ENCODE measurements at places on chromosomes 11 and 22.

DNA sequence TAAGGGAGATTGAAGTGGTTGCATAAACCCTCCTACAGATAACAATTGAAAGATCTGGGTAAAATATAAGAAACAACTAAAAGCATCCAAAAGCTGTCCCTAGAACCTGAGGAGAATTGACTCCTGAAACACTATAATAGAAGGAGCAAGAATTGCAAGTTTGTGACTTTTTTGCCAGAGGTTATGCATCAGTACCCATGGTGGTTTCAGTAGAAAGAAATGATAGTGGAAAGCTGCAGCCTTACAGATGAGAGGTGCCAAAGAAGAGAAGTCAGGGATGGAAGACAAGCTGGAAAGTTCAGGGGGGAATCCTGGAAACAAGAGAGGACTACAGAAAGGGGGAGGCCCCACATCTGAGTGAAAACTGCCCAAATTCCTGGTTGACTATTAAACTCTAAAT lies 80.7 kb downstream of the PACS1 start:
- no peak for DNase-seq

DNA sequence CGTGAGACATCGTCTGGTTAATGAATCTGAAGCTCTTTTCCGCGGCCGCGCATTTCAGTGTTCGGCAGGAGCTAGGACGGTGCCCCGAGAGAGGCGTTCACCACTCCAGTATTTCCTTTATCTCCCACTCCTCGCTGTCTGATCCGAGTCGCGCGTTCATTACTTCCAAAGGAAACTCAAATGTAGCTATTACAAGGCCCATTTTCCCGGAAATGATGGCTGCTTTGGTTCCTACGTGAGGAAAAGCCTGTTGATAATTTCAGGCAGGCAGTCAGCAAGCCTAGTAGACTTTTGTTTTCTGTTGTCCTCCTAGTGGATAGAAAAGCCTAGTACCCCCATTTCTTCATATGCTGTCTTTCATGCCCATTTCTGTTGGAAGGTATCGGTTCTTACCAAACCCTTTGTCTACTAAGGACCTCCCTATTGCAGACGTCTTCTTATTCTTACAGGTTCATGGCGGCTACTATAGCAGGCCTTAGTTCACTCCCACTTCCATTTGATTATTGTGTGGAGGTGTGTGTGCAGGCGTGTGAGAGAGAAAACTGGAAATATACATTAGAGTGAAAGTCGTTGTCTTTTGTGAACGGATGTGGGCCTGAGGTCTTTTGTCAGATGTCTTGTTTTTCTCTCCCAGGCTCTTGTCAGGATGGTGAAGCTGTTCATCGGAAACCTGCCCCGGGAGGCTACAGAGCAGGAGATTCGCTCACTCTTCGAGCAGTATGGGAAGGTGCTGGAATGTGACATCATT lies 737 bp downstream of the RBM4 start:
- no peak for DNase-seq

- no peak for DNase-seq
Measured at GRCh38 chr11:96139691-96140090, 203.3 kb downstream of the MAML2 start.

- DNase-seq = no peak
Measured at GRCh38 chr11:71232364-71232763, 20.0 kb downstream of the SHANK2 start.

GRCh38 chr22:35959121-35959800 lies 69.4 kb downstream of the RBFOX2 start:
- no peak for DNase-seq

- DNase-seq = no peak
Measured at GRCh38 chr22:49193348-49193747, 634.3 kb downstream of the BRD1 start.

GRCh38 chr11:83311701-83312100 lies 25.5 kb upstream of the CCDC90B start:
- DNase-seq = no peak

GRCh38 chr11:19607656-19608360 lies 104.8 kb upstream of the NAV2 start:
- DNase-seq = no peak

DNA sequence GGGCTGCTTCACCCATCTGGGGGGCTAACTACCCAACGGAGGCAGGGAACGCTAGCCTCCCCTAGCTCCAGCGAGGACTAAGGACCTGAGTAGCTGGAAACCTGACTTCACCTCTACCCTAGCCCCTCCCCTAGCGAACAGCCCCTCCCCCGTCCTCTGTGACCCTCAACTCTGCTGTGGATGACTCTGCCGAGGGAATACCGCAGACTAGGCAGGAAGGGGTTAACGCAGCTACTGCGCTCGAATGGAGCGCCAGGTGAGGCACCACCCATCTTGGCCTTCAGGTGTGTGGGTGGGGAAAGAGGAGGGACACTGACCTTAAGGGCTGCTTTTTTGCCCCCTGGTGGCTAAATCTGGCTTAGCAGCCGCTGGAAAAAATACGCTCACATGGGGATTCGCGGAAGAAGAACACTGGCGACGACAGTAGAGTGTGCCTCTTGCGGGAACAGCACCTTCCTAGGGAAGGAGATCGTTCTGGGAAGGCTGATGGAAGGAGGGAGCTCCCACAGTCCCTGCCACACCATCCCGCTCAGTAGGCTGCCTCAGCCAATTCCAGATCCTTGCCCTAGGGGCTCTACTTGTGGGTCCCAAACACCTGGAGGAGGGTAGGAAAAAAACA lies 4.5 kb upstream of the BCL9L start:
- no peak for DNase-seq

DNA sequence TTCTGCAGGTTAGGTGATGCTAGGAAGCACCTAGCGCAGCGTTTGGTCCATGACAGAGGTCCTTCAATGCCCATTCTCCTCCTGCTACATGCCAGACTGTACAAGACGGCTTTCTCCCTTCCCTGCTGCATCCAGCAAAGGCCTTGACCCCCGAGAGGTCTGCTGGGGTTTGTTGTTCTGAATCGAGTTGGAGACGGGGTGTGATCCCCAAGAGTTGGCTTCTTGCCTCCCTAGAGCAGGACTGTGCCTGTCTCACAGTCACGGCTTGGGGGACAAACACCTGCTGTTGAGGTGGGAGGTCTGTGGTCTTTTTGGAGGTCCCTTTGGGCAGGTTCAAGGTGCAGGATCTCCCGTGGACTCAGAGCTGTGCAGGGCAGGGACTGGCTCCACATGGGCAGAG lies 352.3 kb upstream of the B3GAT1 start:
- no peak for DNase-seq

- DNase-seq = no peak
Measured at GRCh38 chr11:20013346-20014066, 146.8 kb downstream of the DBX1 start.

DNA sequence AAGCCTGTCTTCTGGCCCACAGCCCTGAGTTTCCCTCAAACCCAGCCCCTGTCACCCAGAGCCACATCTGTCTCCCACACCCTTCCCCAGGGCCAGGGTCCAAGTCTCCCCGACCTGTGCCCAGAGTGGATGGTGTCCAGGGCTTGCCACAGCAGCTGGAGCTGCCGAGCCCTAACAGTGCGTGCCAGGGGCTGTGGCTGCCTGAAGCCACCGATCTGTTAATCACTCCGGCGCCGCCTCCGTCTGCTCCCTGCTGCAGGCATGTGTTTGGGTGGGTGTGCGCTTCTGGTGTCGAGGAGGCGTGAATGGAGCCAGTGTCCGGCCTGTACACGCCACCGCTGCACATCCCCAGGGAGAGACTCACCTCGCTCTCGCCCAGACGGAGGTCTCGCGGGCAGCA lies 26.1 kb downstream of the SHISAL1 start:
- no peak for DNase-seq

- DNase-seq = no peak
Measured at GRCh38 chr11:59186130-59186594, 14.2 kb downstream of the DTX4 start.

GRCh38 chr11:91023731-91024130 lies 800.9 kb upstream of the CHORDC1 start:
- DNase-seq = no peak

GRCh38 chr22:44191036-44191454 lies 10.3 kb downstream of the PARVG start:
- DNase-seq = no peak

- DNase-seq = no peak
Measured at GRCh38 chr11:36352922-36353321, 56.8 kb downstream of the PRR5L start.

GRCh38 chr22:30044881-30045493 lies 35.3 kb upstream of the HORMAD2 start:
- no peak for DNase-seq

GRCh38 chr11:107824668-107825369 lies 33.8 kb downstream of the SLC35F2 start:
- no peak for DNase-seq

DNA sequence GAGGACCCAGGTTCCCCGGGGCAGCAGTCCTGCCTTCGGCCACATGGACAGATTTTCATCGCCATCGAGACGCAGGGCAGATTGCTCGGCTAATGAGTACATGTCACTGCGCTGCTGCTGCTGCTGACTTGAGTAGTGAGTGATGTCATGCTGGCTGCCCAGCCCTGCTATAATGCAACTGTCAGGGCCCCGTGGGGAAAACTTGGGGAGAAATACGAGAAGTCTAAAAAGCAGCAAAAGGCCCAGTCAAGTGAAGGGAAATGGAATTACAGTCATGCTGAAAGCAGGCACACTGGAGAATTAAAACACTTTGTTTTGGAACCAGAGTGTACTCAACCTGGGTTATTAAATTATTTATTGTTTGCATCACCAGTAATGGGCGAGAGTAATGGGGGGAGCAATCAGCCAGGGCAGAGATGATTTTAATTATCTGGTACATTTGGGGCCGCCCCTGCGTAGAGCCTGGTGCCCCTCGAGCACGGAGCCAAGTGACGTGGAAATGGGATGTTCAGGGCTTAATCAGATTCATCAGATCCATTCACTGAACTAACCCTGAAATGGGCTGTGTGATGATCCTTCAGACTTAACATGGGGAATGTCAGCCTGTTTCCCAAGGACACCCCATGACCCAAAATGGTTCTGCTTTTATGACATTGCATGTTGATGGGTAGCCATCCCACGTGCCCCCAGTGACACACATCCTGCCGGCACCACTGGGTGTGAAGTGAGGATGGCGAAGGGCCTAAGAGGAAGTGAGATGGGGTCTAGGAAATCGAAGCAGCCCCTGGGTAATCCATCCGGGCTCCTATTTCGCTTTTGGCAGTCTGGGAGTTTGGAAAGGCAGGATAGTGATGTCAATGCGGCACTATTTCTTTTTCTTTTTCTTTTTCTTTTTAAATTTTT lies 241.6 kb upstream of the CADM1 start:
- DNase-seq = no peak

DNA sequence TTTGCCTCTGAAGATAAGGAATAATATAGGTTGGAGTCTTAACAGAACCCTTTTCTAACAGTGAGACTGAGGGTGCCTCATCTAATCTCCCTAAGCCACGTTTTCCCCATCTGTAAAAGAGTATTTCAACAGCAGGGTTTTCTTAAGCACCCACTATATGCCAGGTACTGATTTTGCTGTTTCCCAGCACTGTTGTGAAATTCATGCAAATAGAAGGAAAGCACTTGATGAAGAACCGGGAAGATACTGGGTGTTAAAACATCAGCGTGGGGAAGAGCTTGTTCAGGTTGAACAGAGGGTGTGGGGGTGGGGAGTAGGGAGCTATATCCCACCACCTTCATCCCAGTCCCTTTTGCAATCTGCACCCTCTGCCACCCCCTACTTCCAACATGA lies 2.8 kb downstream of the HMOX1 start:
- DNase-seq = no peak

- no peak for DNase-seq
Measured at GRCh38 chr11:92830377-92831155, 138.9 kb upstream of the MTNR1B start.

GRCh38 chr11:70429724-70430521 lies 31.6 kb downstream of the CTTN start:
- DNase-seq = no peak

DNA sequence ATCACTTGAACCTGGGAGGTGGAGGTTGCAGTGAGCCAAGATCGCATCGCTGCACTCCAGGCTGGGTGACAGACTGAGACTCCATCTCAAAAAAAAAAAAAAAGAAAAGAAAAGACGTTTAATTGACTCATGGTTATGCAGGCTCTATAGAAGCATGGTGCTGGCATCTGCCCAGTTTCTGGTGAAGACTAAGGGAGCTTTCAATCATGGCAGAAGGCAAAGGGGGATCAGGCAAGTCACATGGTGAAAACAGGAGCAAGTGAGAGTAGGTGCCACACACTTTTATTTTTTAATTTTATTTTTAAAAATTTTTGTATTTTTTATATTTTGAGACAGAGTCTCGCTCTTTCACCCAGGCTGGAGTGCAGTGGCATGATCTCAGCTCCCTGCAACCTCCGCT lies 8.4 kb upstream of the PATZ1 start:
- no peak for DNase-seq

GRCh38 chr11:8767466-8768142 lies 85.0 kb downstream of the RPL27A start:
- DNase-seq = no peak

DNA sequence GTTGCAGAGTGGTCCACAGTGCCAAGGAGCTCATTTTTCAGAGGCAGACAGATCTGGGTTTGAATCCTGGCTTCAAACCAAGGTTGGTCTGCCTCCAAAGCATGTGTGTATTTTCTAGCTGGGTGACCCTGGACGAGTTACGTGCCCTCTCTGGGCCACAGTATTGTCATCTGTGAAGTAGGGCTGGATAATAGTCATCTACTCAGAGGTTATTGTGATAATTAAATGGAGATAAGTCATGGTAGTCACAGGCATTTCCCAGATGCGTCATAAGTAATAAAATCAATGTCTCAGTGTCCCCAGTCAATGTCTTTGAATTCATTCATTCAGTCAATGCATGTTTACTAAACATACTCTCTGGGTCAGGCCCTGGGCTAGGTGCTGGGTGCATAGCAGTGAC lies 8.6 kb downstream of the OMP start:
- DNase-seq = no peak

DNA sequence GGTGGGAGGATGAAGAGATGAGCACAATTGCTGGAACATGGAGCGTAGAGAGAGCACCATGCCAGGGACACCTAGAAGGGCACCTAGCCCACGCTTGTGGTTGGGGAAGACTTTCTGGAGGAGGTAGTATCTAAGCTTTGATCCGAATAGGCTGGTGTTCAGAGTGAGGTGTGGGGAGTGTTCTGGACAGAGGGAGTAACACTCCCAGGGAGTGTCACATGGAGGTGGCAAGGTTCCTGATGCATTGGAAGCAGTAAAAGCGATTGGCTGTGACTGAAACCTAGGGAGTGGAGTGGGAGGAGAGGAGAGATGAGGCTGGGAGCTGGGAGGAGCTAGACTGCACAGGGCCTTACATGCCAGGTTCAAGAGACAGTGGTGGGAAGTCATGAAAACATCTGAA lies 188.0 kb upstream of the NCAM1 start:
- no peak for DNase-seq

- no peak for DNase-seq
Measured at GRCh38 chr11:45895553-45896259, 10.3 kb downstream of the MAPK8IP1 start.

GRCh38 chr11:30594646-30595411 lies 8.7 kb upstream of the MPPED2 start:
- DNase-seq = no peak

- no peak for DNase-seq
Measured at GRCh38 chr11:43403357-43404231, 44.9 kb downstream of the TTC17 start.

DNA sequence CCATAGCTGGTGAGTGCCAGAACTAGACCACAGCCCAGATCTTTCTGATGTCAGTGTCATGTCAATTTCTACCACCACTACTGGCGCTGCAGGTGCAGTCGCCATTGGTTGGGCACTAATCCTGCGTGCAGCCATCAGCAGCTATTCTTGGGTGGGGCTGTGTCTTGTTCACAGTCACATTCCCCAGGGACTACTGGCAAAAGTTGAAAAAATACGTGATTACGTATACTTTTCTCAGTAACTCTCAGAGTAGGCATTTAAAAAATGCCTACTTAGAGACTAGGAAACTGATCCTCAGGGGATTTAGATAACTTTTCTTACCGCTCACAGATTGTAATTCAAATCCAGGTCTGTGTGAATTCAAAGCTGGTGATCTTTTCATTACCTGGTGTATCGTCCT lies 127.7 kb downstream of the ADAMTS15 start:
- no peak for DNase-seq

Data from substantia nigra (tissue), 51 donors.